ENCODE measurements at places on chromosomes 3 and 15. TPM values are rescaled to one million over a fixed set of nuclear protein-coding genes. Genes with fewer than 3 reads are reported as not detected.

Gene CHAC1
- total RNA-seq, result 14.4 TPM

DNA sequence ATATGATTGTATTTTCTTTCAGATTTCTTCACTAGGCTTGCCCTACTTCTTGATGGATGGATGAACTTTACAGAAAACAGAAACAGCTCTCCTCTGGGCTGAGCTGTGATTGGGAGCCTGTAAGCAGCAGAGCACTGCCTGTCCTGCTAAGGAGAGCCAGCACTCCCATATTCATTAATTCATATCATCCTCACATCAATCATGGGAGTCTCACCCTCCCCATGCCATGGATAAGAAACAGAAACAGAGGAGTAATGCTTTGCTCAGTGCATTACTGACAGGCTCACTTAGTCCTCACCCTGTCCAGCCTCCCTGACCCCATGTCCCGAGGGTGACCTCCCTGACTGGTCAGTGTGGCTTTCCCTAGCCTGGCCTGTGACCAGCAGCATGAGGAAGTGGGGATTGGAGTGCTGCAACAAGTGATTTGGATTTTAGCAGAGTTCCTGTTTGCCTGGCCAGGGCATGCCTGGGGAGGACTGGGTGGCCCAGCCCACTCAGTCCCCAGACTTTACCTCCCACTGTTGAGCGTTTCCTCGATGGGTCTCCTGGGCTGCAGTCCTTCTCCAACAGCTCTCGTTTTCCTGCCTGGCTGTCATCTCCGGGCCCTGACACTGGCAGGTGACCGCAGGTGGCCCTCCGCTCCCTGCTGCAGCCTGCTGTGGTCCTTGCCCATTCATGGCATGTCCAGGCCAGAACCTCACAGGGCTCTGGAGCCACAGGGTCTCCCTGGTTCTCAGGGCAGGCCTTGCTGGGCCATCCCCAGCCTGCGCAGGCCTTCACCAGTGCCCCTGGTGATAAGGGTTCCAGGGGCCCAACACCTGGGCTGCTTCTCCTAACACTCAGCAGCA is 1.3 kb upstream of the TMIE start:
- DNase-seq, result no peak

- DNase-seq, result no peak
These were observed 258.3 kb upstream of the ZPLD1 start for GRCh38 chr3:102176333-102177050.

Gene GATM
- total RNA-seq, result 0.20 TPM

GRCh38 chr3:13536432-13536831 is 12.5 kb upstream of the FBLN2 start:
- no peak for DNase-seq

Measured in foreskin keratinocyte (primary cell).